Liver (tissue), 10 donors: ENCODE measurements at places on chromosomes 11 and 22. TPM values are rescaled to one million over a fixed set of nuclear protein-coding genes. Genes with fewer than 3 reads are reported as not detected.

The OR5P2 gene
- total RNA-seq, result not detected

The TTLL12 gene
- 43.9 TPM for total RNA-seq

The RELT gene
- total RNA-seq, result 8.0 TPM

The MS4A7 gene
- total RNA-seq, result 32.0 TPM

The CRYAB gene
- total RNA-seq, result 2.6 TPM

The TPBGL gene
- not detected for total RNA-seq

DNA sequence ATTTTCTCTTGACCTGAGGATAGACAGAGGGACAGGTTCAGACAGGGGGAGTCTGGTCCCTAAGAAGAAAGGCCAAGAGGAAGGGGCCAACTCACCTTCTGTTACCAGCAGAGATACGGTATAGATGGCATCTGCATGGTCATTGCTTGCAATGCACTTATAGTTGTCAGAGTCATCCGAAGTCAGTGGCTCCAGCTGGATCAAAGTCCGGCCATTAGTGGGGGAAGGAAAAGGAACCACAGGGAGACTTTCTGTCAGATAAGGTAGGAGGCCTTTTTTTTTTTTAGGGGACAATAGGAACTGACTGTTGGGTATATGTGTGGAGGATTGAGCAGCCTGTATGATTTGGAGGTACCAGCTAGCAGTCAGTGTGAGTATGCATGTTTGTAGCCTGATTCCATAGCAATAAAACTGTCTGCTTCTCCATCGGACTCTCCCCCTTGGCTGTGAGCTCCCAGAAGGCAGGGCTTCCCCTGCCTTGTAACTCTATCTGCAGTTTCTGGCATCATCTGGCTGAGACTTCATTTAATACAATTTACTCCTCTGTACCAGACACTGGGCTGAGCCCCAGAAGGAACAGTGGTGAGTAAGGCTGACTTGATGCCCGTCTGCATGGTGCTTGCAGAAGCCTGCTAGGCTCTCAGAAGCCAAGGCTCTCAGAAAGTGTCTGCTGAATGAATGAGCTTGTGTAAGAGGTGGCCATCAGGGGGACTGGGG lies 5.7 kb downstream of the IGSF22 start:
- H3K27ac ChIP-seq, result no peak overlapping the region
- peaks cover 12% of the 10 kb centered on the region for H3K4me1 ChIP-seq
- no peaks in the 10 kb centered on the region for H3K27me3 ChIP-seq
- DNase-seq, result no peak

DNA sequence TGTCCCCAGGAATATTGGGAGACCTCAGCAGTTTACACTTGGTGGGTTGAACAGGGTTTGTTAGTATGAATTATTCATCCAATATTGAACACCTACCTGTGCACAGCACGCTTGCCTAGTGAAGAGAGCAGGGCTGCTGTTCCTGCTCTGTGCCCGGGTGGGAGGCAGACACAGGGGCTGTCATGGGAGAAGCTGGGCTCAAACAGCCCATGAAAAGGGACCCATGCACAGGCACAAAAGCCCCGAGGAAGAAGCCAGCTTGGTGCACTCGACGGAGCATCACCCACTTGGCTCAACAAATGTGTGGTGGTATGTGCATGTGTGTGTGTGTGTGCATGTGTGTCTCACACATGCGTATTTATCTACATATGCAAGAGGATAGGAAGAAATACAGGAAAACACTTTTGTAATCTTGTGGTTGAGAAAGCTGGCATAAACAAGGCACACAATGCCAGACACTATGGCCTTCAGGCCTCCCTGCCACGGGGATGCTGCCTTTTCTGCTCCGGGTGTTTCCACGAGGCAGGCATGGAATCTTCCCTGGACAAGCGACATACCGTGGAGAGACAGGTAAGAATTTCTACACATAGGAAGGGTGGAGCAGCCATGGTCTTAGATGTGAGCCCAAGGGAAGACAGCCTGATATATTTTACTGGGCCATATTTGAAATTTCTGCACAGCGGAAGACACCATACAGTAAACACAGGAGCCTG lies 5.0 kb upstream of the APOBEC3A start:
- H3K4me3 ChIP-seq, result no peak overlapping the region
- no peak for DNase-seq
- H3K4me1 ChIP-seq, result no peaks in the 10 kb centered on the region
- H3K27me3 ChIP-seq, result no peaks in the 10 kb centered on the region

GRCh38 chr11:34680918-34681586 lies 60.2 kb downstream of the EHF start:
- H3K36me3 ChIP-seq, result no peaks in the 10 kb centered on the region
- no peak overlapping the region for H3K4me3 ChIP-seq
- no peak overlapping the region for H3K27ac ChIP-seq
- H3K4me1 ChIP-seq, result no peaks in the 10 kb centered on the region
- no peak for DNase-seq

DNA sequence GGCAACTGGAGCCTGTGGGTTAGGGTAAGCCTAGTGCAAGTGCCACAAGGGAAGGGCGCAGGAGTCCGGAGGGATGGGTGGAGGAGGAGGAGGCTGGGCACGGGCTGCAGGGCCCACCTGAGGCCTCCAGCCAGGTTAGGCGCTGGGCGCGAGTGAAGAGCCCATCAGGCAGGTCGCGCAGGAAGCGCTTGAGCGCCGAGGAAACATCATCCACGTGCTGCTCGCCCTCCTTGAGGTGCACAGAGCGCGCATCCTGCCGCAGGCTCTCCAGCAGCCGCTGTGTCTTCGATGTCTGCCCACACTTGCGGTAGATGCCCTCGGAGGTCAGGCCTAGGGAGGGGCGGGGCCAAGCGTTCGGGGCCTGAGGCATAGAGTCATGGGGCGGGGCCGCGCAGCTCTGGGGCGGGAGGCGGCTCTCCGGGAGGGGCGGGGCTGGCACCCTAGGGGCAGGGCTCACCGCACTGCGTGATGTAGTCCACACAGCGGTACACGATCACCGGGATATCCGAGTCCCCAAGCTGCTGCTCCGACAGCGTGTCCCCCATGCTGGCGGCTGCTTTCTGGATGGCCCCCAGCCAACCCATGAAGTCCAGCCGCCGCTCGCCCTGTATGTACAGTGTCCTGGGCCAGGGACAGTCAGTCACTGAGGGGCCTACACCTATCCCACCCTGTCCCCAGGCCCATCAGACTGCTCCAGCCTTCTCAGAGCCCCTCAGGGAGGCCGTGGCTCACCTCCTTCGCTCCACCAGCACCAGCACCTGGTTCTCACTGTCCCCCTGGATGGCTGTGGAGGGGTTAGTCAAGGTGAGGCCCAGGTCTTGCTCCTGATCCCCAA lies 22.9 kb upstream of the PDE2A start:
- no peak for DNase-seq
- no peaks in the 10 kb centered on the region for H3K4me1 ChIP-seq
- H3K27me3 ChIP-seq, result no peaks in the 10 kb centered on the region

DNA sequence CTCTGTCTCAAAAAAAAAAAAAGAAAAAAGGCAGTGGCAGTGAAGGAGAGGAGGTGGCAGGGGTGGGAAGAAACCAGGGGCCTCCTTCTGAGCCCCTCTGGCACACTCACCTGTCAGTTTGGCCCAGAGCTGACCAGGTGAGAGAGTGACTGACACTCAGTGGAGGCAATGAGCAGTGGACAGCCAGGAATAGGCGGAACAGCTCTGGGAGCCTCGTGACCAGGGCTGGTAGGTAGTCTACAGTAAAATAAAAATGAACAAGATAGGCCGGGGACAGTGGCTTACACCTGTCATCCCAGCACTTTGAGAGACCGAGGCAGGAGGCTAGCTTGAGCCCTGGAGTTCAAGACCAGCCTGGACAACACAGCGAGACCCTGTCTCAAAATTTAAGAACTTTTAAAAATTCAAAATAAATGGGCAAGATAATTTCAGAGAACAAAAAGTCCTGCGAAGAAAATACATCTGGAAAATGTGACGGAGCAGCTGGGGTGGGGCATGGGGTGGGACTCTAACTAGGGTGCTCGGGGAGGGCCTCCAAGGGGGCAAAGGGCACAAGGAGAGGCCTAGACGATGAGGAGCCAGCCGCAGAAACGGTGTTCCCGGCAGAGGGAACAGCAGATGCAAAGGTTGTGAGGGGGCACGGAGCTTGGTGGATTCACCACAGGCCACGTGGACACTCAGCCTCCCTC lies 3.8 kb upstream of the PDXP start:
- peaks cover 14% of the 10 kb centered on the region for H3K4me1 ChIP-seq
- no peak overlapping the region for H3K4me3 ChIP-seq
- no peak overlapping the region for H3K27ac ChIP-seq

GRCh38 chr11:116927163-116927974 lies 89.9 kb upstream of the APOA1 start:
- no peak for DNase-seq
- peaks cover 23% of the 10 kb centered on the region for H3K4me1 ChIP-seq
- no peaks in the 10 kb centered on the region for H3K27me3 ChIP-seq
- no peak overlapping the region for H3K4me3 ChIP-seq

DNA sequence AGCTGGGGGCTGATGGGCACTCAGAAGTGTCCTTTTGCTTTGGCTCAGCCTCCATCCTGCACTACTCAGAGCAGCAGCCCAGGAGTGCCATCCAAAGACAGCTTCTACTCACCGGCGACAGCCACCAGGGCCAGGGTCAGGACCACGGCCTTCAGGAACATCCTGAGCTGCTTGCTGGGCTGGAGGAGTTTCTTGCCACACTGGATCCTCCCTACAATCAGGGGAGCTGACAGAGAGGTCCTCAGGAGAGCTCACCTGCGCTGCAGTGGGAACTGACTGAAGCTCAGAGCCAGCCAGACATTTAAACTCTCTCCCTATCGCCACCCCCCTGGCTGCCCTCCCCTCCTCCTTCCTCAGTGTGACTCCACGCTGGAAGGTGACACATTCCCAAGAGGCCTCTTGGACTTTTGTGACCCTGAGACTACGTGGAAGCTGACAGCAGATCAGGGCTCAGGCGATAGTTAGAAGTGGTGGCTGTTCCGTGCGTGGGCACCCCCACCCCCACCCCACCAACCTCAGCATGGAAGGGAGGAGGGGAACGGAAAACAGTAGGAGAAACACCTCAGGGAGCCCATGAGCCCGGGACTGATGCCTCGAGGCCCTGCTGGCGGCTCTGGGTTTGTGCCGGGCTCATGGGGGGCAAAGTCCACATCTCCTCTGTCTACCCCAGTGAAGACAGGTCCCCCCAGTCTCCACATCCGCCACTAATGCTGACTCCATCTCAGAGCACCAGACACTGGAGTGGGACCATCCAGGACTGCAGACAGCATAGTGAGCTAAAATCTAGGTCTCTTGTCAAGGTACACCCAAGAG lies at the start of gene APOA4:
Gene APOA4 (minus strand): TSS at position 274 of the 813 bp plus-strand sequence. CDS start 113 bp downstream, at position 161.
- H3K4me3 ChIP-seq, result no peak within 1 kb of the TSS
- peaks cover 22% of the 10 kb centered on the region for H3K4me1 ChIP-seq
- H3K27me3 ChIP-seq, result no peaks in the 10 kb centered on the region
- H3K27ac ChIP-seq, result no peak within 1 kb of the TSS
- no peaks in the 10 kb centered on the region for H3K36me3 ChIP-seq

GRCh38 chr11:74097686-74098237 lies 73.0 kb downstream of the C2CD3 start:
- no peaks in the 10 kb centered on the region for H3K27me3 ChIP-seq
- no peak overlapping the region for H3K4me3 ChIP-seq
- H3K4me1 ChIP-seq, result no peaks in the 10 kb centered on the region
- H3K27ac ChIP-seq, result no peak overlapping the region

- no peaks in the 10 kb centered on the region for H3K4me1 ChIP-seq
- no peak overlapping the region for H3K4me3 ChIP-seq
- H3K27ac ChIP-seq, result no peak overlapping the region
- H3K36me3 ChIP-seq, result peaks cover 20% of the 10 kb centered on the region
- no peak for DNase-seq
- no peaks in the 10 kb centered on the region for H3K27me3 ChIP-seq
These were observed 52.2 kb downstream of the SLC25A17 start for GRCh38 chr22:40766956-40767355.

- H3K4me3 ChIP-seq, result no peak overlapping the region
- no peak for DNase-seq
- H3K27me3 ChIP-seq, result no peaks in the 10 kb centered on the region
These were observed 67.8 kb downstream of the RBFOX2 start for GRCh38 chr22:35960854-35961253.

DNA sequence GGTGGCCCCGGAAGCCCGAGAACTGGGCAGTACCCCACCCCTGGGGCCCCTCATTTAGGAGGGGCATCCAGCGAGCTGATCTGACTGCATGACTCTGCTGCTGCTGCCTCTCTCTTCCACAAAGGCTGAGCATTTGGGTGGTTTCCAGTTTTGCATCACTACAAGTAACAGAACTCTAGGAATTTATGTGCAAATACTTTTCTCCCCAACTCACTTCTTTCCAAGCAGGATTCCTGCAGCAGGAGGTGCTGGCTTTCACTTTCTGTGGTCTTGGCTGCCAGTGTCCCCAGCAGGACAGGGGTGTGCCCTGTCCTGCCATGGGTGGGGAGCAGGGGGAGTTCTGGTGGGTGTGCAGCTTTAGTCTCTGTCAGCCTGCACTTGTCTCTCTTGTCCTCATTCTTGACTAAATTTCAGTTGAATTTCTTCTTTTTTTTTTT lies 21.2 kb downstream of the UPB1 start:
- H3K36me3 ChIP-seq, result peaks cover 8% of the 10 kb centered on the region
- H3K27ac ChIP-seq, result peak overlapping the region; percentile 26
- H3K4me1 ChIP-seq, result peaks cover 80% of the 10 kb centered on the region
- H3K27me3 ChIP-seq, result no peaks in the 10 kb centered on the region
- no peak overlapping the region for H3K4me3 ChIP-seq

- no peaks in the 10 kb centered on the region for H3K36me3 ChIP-seq
- no peak for DNase-seq
- H3K27ac ChIP-seq, result peak overlapping the region; percentile 94
- no peak overlapping the region for H3K4me3 ChIP-seq
- H3K4me1 ChIP-seq, result peaks cover 28% of the 10 kb centered on the region
- no peaks in the 10 kb centered on the region for H3K27me3 ChIP-seq
These were observed 723 bp upstream of the CD82 start for GRCh38 chr11:44564670-44565210.

DNA sequence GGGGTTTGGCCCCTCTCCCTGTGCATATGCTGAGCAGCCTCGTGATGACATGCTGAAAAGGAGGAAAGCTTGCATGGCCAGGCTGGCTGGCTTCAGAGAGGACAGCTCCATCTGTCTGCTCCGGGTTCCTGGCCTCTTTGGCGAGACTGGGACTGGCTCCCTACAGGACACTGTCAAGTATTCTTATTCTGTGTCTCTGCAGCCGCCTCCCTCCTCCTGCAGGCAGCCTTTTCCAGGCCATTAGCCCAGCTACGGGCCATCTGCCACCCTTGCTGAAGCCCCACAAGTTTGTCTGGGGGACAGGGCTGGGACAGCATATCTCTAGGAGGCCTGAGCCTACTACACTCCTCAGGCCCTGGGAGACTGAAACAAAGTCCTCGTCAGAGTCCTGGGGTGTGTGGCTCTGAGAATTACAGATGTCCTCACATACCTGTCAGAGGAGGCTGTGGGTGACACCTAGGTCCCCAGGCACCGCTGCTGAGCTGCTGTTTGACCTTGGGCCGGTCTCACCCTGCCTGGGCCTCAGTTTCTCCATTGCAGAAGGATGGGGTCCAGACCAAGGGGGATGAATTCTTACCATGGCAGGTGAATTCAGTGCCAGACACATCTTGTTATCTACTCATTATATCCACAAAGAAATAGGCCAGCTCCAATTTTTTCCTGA lies 11.0 kb downstream of the MRGPRG start:
- no peak for DNase-seq
- peaks cover 3% of the 10 kb centered on the region for H3K27me3 ChIP-seq
- H3K36me3 ChIP-seq, result no peaks in the 10 kb centered on the region
- H3K27ac ChIP-seq, result no peak overlapping the region
- H3K4me3 ChIP-seq, result no peak overlapping the region

- H3K27me3 ChIP-seq, result no peaks in the 10 kb centered on the region
- H3K27ac ChIP-seq, result no peak overlapping the region
- no peak overlapping the region for H3K4me3 ChIP-seq
- H3K4me1 ChIP-seq, result no peaks in the 10 kb centered on the region
- H3K36me3 ChIP-seq, result no peaks in the 10 kb centered on the region
- DNase-seq, result no peak
These were observed 120.1 kb upstream of the TEAD1 start for GRCh38 chr11:12554122-12554521.
